Breast epithelium (tissue), 4 donors: ENCODE measurements at places on chromosomes 6 and 20. TPM values are rescaled to one million over a fixed set of nuclear protein-coding genes. Genes with fewer than 3 reads are reported as not detected.

- no peak for DNase-seq
These were observed 268.8 kb downstream of the BTBD9 start for GRCh38 chr6:38370653-38371601.

GRCh38 chr6:37323580-37323979 lies 30.2 kb upstream of the RNF8 start:
- DNase-seq, result no peak

The PPARD gene
- 10.7 TPM for total RNA-seq

The PHACTR1 gene
- 4.1 TPM for total RNA-seq
